ENCODE measurements at places on chromosomes 5 and 9. TPM values are rescaled to one million over a fixed set of nuclear protein-coding genes. Genes with fewer than 3 reads are reported as not detected.

DNA sequence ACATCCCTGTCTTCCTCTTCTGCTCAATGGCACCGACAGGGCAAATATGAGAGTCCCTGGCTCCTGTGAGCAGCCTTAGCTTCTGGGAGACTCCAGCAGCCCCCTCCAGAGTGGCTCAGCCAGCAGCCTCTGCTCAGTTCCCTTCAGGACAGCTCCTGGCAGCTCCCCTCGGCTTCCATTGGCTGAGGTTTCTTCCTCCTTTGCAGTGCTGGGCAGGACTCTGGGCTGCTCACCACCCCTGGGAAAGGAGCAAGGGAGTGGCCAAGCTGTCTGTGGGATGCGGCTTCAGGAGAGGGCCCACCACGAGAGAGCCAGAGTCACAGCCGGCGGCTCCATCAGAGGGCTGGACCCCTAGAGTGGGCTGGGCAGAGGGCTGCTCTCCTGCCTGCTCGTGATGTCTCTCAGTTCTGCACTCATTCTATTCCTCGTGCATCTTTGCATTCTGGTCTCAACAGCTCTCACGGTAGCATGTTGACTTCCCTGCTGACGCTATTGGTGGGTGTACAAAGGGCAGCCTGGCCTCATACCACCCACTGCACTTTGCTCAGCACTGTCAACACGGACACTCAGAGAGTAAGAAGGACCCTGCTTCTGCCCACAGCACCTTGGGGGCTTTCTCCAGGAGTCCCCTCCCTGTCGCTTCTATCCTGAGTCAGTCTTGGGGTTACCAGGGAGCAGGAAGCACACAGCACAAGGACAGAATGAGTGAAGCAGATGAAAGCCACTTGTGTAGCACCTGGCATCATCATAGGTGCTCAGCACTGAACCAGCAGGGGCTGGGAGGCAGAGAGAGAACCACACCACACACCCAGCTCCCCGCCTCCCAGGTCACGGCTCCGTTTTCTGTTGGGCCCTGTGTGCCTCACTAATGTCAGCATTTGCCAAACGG, 80.9 kb upstream of the ALDH1B1 start:
- DNase-seq, result no peak

GRCh38 chr9:126791406-126792230, 13.2 kb upstream of the ZBTB43 start:
- no peak for DNase-seq

GRCh38 chr9:112032743-112033142, 136.1 kb downstream of the UGCG start:
- no peak for DNase-seq

- DNase-seq, result no peak
Measured at GRCh38 chr9:68705531-68706362, 707 bp downstream of the PIP5K1B start.

GRCh38 chr5:59445741-59446140, 447.8 kb downstream of the PDE4D start:
- no peak for DNase-seq

Gene FOXD4L5
- total RNA-seq, result not detected

Gene GARIN3
- total RNA-seq, result not detected

Data from suprapubic skin (tissue), 4 donors.